ENCODE measurements at places on chromosomes 2 and 18.

DNA sequence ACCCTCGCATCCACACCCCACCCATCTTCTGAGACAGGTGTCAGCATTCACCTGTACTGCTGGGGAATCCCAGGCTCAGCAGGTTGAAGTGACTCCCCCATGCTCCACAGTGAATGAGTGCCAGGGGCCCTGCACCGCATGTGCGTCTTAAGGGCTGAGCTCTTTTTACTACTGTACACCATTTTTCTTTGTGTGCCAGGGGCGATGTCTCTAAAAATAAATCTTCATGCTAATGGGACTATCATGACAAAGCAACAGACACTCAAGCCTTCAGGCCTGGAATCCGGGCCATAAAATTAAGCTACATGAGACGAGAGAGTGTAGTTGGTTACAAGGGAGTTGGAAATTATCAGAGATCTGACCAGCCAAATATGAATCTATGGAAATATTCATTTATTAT lies 294.8 kb downstream of the LPIN1 start:
- DNase-seq: no peak

DNA sequence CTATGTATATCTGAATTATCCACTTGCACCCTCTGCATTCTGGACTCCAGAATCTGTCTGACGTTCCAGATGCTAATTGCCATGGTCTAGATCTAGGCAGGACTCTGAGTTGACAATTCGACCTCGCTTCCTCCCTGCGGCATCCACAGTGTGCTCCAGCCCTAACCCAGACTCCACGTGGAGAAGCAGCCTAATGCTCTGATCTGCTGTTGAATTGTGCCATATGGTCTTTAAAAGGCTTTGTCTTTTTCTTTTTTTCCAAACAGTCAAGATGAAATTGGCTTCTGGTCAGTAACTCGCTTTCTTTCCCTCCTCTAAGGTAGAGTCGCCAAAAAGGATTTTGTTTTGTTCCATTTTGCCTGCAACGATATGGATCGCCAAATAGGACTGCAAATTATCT lies 752.6 kb upstream of the ID2 start:
- no peak for DNase-seq

- no peak for DNase-seq
These were observed 21.2 kb downstream of the CROCC2 start for GRCh38 chr2:240927390-240927781.

GRCh38 chr2:109129356-109129920 lies 433 bp downstream of the SH3RF3 start:
- peak; percentile 47 for DNase-seq

- DNase-seq: no peak
These were observed 82.4 kb downstream of the TRIM43 start for GRCh38 chr2:95674186-95674585.

GRCh38 chr2:37809525-37809924 lies 115.6 kb upstream of the RMDN2 start:
- peak; percentile 29 for DNase-seq

DNA sequence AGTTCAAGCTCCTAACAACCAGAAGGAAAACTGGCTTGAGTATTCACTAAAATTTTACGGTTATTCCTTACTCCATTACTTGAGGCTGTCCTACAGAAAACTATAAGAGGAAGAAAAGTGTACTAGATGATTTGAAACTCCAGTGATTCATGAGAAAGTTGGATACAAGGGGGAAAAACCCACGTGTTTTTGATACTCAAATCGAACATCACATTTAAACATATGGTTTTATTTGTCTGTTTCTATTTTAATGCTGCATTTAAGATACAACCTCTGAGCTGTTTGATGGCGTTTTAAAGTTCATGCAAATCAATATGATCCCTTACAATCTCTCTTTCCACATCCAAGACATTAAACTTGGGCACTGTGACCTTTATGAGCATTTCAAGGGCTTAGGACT lies 125.1 kb upstream of the LMAN1 start:
- DNase-seq: no peak

GRCh38 chr2:30159766-30160165 lies 13.0 kb downstream of the YPEL5 start:
- DNase-seq: no peak

- no peak for DNase-seq
These were observed 38.1 kb downstream of the PIK3C3 start for GRCh38 chr18:41993151-41993550.

DNA sequence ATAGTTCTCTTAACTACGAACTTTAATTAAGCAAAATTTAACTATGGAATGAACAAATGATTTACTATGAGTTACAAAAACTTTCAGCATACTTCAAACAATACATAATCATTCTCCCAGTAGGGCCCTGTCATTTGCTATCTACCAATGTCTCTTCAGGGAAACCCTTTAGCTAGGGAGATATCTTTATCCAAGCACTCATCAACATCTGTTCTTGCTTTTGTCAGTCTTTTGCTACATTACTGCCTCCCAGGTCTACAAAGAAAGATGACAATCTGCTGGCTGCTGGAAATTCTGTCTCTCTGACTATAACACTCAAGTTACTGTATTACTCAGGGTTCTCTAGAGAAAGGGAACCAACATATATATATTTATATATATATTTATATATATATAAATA lies 1626.3 kb upstream of the CELF4 start:
- DNase-seq: no peak
